Stimulated activated CD8-positive, alpha-beta memory T cell treated with anti-CD3 and anti-CD28 coated beads, Interleukin-4, amount 100 ng/mL, for 48 hours (primary cell): ENCODE measurements at places on chromosomes 4 and X.

GRCh38 chr4:140309124-140309870 lies 64.1 kb upstream of the SCOC start:
- DNase-seq = no peak

DNA sequence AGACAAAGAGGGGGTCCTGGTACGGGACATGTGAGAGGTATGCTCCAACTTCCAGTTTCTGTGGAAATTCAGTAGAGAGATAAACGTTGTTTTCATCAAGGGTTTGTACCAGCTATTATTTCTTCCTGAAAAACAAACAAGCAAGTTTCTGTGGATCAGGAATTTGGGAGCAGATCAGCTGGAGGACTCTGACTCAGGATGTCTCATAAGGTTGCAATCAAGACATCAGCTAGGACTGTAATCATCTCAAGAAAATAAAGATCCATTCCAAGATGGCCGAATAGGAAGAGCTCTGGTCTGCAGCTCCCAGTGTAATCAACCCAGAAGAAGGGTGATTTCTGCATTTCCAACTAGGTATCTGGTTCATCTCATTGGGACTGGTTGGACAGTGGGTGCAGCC lies 23.5 kb upstream of the NFKB1 start:
- no peak for DNase-seq

DNA sequence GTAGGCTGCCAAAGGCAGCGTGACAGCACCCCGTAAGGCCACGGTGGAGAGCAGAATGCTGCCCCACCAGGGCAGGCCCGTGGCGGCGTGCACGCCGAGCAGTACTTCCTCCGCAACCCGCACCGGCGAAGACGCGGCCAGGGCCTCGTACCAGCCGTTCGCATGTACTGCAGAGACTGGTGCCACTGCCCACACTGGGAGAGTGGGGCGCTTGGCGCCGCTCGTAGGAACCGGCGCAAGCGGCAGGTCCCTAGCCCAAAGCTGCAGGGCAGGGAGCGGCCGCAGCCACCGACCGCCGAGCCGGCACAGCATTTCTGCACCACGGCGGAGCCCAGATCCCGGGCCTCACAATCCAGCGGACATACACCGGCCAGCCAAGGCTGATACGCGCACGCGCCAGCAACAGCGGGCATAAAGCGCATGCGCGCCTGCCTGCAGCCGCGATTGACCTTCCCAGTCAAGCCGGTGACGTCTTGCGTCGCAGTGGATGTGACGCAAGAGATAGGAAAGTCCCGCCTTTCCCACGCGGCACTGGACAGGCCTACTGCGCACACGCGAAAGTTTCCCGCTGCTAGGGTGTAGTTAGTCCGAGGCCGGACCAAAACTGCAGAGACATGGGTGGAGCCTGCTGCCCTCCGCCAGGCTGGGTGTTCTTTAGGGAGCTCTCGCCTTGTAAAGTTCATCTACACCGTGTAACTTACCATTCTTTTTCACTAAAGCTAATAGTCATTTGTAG lies at the start of gene COX18:
TSS of gene COX18 (minus strand) at position 379 of the 736 bp plus-strand sequence. CDS start at position 312, 67 bp downstream.
- DNase-seq = peak; percentile 97

- no peak for DNase-seq
These were observed 46.7 kb downstream of the ENPP6 start for GRCh38 chr4:184171011-184171410.

DNA sequence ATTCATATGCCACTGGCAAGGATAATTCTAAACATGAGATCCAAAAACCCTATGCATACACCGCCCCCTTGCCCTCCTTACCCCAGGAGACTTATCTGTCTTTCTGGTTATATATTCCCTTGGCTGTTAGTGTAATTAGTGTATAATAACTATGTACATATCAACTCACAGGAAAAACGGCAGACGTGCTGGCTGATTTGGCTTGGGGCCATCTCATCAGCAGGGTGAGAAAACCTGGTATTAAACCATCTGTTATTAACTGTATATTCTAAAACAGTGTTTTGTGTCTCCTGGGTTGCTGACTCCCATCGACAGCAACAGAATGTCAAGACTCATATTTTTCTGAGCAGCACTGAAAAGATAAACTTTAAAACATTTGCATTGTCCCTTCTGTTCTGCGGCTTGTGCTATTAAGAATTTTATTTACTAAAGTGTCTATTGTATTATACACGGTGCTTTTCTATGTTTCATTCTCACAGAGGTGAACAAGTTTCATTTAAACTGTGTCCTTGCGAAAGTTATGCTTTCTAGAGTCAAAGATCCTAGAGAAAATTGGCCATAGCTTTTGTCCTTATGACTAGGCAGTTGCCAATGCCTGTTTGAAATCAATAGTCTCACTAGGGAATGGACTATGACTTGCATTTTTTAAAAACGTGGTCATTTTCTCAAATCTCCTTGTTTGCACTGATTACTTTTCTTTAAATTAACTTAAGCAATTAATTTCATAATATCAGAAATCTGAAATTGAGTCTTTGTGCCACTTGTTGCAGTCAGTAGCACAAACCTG lies 211.5 kb upstream of the MID1 start:
- DNase-seq = no peak
